ENCODE measurements at places on chromosomes 1 and 21.

DNA sequence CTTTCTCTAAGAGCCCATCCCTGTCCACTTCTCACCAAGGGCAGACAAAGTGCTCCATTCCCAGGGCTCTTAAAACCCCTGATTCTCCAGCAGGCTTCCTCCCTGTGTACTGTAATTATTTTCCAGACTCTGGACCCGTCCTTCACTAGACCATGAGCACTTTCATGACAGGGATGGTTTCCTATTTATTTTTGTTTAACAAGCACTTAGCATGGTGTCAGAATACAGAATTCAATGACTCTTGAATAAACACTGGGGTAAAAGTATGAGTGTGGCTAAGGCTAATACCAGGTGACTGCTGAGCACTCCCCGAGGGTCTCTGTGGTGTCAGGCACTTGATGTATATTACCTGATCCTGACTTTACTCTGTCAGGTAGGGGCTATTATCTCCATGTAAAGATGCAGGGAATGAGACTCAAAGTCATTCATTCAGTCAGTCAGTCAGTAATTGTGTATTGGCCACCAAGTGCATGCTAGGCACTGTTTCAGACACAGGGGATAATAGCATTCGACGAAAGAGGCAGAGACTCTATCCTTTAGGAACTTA is 47.2 kb downstream of the C1orf21 start:
- no peak for DNase-seq

- DNase-seq: no peak
These were observed 887 bp downstream of the HES2 start for GRCh38 chr1:6418668-6419396.

DNA sequence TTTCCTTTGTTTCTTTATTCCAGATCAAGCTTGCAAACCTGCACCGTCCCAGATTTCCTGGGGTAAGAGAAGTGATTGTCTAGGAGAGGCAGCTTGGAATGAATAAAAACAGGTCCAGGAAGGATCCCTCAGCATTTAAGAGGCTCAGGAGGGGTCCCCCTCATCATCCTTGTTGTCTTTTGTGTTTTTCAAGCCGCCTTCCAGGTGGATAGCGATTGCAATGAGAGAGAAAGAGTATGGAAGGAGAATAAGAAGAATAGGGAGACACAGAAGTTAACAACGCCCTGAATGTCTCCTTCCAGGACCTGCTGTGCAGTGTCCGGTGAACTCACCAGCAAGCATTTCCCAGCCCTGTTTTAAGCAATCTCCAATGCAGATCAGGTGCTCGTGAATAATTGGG is 8.5 kb downstream of the ERG start:
- no peak for DNase-seq

- no peak for DNase-seq
These were observed 4.2 kb downstream of the MPZL1 start for GRCh38 chr1:167726008-167726407.

DNA sequence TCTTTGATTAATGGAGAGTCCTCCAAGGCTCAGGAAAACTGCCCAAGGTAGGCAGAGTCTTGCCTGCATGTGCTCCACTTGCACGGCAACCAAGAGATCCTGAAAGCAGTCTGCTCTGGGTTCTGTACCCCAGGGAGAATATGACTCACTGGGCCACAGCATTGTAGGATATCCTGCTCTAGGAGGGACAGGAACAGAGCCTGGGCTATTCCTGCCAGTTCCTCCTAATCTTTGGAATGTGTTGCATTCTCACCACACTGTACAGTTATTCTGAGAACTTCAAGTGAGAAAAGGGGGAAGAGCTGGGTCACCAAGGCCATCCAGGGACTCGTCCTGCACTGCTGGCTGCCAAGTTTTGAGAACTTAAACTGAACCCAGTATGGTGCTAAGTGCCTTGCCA is 278.5 kb downstream of the MATN1 start:
- DNase-seq: no peak

DNA sequence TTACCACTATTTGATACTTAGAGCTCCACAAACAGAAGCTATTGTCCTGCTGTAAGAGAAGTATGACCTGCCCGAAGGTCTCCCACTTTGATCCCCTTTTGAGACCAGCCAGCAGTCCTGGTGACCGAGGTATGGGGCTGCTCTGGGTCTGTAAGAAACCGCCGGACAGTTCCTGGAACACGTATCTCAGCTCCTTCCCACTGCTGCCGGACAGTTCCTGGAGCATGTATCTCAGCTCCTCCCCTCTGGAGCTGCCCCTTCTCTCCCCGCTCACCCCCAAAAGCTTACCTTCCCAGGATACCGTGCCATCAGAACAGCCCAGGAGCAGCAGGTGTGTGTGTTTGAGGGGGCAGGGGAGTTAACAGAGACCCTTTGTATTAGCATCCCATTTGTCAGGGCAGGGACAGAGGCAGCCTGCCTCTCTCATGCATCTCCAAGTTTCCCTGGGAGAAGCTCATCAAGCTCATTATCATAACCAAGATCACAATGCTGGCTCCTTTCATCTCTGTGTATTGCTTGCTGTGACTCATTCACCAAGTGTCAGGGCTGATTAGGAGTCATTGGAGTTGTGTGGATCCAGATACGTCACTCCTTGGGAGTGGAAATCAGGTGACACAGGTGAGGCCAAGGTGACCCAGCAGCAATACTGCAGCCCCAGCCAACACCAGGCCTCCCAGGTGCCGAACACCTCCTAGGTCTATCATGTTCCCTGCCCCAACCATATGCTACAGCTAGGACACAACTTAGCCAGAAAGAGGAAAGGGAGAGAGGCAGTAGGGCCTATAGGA is 25.3 kb downstream of the OPTC start:
- no peak for DNase-seq

DNA sequence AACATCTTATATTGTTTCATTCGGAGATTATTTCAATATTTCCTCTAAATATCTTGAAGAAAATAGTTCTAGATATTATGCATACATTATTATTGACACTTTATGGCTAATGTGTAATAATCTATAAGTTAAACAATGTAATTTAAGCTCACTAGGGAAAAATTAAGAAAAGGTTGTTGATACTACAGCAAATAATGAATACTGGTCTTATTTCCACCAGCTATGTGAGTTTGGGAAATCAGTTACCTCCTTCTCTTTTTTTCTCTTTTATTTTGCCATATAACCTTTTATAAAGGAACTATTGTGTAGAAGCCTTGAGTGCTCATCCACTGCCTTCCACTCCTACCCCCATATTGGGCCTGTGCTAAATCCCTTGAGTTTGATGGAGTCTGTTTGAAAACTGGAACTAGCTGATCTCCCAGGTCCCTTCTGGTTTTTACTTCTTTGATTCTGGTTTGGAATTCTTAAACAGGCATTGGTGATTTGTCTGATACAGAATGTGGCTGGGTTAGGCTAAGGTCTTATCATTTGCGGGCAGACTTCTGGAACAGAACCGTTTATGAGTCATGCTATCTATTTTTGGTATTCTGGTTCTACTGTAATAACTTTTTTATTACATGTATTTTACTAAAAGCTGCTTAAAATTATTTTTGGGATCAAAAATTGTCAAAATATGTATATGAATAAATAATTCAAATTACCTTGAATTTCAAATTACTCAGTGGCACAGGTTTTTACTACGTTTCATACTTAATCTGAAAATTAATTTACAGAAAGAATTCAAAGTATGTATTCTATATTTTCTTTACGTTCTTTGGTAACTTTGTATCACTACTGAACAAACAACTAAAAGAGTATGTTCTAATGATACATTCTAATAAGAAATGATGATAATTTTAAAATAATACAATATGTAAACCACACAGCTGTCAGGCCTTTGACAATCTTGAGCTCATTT is 5.0 kb upstream of the CDC14A start:
- DNase-seq: no peak

GRCh38 chr1:98325646-98326440 is 335.7 kb upstream of the SNX7 start:
- no peak for DNase-seq

DNA sequence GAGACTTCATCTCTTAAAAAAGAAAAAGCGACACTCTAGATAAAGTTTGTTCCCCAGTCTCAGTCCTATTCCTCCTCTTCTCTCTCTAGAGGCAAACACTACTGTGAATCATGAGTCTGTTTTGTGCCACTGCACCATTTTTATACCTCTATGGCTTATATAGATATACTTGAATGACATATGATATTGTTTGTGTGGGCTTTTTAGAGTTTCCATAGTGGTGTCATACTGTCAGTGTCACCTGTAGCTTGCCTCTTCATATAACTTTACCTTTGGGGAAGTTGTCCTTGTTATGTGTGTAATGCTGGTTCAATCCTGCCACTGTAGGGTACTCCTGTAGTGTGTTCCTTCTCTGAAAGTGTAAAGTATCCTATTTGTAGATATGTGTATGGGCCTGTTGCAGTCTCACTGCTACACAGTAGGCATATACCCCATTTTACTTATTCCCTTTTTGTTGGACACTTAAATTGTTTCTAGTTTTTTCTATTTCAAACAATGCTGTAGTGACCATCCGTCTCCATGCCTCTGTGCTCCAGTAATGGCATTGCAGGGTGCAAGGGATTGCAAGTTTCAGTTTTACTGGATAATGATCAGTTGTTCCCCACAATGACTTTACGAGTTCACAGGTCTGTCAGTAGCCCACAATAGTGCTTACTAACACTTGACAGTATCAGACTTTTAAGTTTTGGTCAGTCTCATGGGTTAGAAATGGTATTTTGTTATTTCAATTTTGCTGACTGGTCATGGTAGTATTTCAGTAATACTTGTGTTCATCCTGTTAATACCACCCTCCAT is 2.7 kb downstream of the PRMT2 start:
- DNase-seq: no peak

- DNase-seq: no peak
These were observed at the start of gene C1orf94 for GRCh38 chr1:34176830-34177603. Gene C1orf94 (plus strand): TSS chr1:34176907. CDS start chr1:34177790, 883 bp downstream.

DNA sequence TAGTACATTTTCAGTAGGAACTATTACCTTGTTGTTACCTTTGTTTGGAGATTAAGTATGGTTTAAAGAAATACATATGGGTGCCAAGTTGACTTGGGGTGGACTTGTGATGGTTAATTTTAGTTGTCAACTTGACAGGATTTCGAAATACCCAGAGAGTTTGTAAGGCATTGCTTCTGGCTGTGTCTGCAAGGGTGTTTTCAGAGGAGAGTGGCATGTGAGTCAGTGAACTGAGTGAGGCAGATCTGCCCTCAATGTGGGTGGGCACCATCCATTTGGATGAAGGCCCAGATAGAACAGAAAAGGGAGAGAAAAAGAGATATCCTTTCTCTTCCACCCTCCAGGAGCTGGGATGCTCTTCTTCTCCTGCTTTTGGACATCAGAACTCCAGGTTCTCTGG is 315.5 kb downstream of the GPATCH2 start:
- DNase-seq: no peak

DNA sequence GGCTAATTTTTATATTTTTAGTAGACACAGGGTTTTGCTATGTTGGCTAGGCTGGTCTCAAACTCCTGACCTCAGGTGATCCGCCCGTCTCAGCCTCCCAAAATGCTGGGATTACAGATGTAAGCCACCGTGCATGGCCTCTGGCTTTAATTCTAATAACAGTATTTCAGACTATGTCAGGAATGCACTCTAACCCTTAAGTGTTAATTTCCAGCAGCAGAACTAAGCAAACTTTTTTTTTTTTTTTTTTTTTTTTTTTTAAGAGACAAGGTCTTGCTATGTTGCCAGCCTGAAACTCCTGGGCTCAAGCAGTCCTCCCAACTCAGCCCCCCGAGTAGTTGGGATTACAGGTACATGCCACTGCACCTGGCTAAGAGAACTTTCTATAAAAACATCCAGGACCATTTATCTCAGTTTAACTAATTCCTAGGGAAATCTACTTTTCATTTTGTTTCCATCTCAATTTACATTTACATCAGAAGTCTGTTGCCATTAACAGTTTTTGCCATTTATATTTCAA is 6.5 kb downstream of the DCAF8 start:
- no peak for DNase-seq

DNA sequence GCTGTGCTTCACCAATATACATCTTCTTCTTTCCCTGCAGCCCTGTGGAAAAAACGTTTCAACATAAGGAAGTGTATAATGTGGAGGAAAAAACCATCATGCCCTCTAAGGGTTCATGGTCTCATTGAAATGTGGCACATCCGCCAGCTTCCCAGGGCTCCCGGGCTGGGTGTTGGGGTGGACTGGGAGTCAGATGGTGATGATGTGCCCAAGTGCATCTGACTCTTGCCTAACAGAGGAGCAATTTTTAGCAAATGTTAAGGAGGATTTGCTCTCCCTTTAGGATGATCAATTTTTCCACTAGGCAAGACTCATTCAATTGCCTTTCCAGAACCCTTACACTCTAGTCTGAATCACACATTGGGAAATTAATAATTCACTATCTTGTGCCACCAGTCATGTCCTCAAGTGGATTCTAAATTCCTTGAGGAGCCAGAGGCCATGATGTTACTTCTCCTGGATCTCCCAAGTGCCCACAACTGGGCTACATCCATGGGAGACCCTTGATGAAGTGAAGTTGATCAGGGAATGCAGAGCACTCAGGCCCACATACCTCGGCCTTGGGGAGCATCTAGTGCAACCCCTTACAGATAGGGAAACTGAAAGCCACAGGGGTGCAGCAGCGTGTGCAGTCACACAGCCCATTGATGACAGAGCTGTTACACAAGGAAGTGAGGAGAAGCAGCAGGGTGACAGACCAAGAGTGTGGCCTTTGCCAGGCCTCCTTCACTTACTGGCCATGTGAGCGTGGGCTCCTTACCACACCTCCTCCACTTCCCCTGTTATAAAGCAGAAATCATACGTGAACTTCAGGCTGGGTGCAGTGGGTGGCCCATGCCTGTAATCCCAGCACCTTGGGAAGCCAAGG is 100.0 kb upstream of the SLC44A3 start:
- no peak for DNase-seq

Data from DMS 273 treated with DMSO at 0.1 percent for 48 hours (cell line).